ENCODE measurements at places on chromosomes 2 and 18.

DNA sequence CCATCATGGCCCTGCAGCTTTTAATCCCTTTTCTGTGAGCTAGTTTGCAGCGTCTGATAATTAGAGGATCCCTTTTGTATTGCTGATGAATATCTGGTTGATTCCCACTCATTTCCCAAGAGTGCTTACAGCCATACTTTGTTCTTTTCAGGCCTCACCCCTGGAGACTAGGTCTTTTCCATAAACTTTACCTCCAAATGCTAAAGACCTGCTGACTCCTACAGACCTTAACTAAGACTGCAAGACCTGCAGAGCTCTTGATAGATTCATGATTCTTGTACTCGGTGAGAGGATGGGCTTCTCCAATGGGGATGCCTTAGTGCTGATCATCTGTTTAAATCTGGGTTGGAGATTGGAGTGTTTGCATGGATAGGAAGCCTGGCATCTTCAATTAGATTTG, 33.1 kb upstream of the DYNAP start:
- DNase-seq, result no peak

DNA sequence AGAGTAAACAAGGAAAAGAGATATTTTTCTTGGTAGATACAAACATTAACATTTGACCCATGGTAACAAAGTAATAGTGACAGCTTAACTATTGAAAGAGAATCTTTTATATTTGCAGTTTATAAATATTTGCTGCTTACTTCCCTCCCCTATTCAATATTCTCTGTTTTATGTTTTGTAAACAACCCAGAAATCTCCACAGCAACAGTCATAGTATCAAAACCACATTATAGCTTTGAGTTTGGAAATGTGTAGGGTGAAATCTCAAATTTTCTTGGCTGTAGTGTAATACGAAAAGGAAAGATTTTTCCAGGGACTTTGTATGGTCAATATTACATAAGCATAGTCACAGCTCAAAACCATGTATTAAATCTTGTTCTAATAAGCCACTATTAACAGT, 511.2 kb downstream of the METTL4 start:
- DNase-seq, result no peak

GRCh38 chr2:39411181-39411944, 25.7 kb downstream of the MAP4K3 start:
- DNase-seq, result no peak

- peak; percentile 12 for DNase-seq
Measured at GRCh38 chr2:216327447-216327935, 44.8 kb downstream of the MARCHF4 start.

GRCh38 chr2:163711258-163711657, 24.6 kb downstream of the FIGN start:
- DNase-seq, result no peak

GRCh38 chr2:114859726-114860510, 417.5 kb downstream of the DPP10 start:
- DNase-seq, result no peak

Measured in NCI-H2029 treated with DMSO at 0.1 percent for 48 hours (cell line).